Activated naive CD4-positive, alpha-beta T cell treated with anti-CD3 and anti-CD28 coated beads, Interleukin-2, amount 50 U/mL, for 16 hours (primary cell): ENCODE measurements at places on chromosomes 2 and 18.

GRCh38 chr2:32801741-32802140 is 145.0 kb upstream of the LTBP1 start:
- no peak for DNase-seq

- no peak for DNase-seq
Observed at GRCh38 chr2:7867867-7868266, 814.0 kb upstream of the ID2 start.

DNA sequence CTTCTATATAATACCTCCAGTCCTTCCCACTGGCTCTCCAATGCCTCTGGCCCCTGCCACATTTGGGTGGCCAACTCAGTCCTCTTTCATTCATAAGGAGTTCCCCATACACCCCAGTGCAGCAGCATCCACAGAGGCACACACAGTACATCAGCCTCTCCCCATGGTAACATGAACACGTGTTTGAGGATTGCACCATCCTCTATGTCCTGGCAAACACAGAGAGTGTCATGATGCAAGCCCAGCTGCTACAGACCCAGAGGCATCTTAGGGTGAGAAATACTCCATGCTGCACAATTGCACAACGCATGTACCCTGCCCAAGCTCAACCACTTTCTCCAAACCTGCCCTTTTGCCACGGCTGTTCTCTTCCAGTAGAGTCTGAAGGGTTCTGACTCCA is 11.5 kb downstream of the IGFBP5 start:
- no peak for DNase-seq

- DNase-seq = no peak
Observed at GRCh38 chr18:62033756-62034155, 140.9 kb upstream of the RNF152 start.

DNA sequence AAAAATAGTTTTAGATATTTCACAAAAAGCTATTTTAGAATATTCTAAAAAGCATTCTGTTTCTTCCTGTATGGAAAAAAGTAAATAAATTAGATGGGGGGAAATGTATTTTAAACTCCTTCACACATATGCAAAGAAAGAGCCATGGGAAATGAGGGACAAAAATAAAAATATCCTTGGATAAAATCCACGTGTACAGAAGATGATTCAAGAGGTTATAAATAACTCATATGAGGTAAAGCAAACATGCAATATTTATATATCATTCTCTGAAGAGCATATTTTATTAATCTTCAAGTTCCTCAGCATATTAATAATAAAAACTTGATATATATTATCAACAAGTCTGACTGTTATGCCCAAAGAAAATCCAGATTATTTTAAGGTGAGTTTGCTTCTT is 8.8 kb upstream of the GFPT1 start:
- DNase-seq = no peak

GRCh38 chr2:60552078-60552850 is 1.2 kb downstream of the BCL11A start:
- no peak for DNase-seq

DNA sequence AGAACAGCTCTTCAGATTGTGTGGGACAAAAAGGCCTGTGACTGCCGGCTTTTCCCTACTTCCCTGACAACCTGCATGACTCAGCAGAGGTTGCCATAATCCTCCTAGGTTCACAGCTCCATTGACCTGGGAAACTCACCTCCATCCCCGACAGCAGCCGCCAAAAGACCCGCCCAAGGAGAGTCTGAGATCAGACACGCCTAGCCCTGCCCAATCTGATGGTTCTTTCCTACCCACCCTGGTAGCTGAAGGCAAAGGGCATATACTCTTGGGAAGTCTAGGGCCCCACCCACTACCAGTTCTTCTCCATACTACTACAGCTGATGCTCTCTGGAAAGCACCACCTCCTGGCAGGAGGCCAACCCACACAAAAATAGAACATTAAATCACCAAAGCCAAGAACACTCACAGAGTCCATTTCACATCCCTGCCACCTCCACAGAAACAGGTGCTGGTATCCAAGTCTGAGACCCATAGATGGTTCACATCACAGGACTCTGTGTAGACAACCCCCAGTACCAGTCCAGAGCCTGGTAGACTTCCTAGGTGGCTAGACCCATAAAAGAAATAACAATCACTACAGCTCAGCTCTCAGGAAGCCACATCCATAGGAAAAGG is 140.6 kb downstream of the NETO1 start:
- DNase-seq = no peak

DNA sequence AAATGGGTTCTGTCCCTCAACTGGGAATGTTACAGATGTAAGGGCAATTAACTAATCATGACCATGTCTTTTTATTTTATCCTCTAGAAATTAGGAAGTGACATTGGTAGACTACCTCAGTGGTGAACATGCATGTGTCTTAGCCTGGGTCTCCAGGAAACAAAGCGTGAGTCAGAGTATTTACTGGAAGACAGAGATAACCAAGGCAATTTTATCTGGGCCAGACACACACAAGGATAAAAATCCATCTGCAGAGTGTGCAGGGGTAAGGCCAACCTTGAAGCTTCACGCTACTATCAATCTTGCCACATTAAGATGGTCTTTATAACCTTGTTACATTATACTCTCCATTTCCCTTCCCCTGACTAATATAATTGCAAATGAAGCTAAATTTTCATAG is 487.5 kb downstream of the SUCLG1 start:
- DNase-seq = no peak

- DNase-seq = no peak
Observed at GRCh38 chr2:238560234-238560633, 133.5 kb downstream of the ASB1 start.

GRCh38 chr2:8380026-8380425 is 301.8 kb upstream of the ID2 start:
- DNase-seq = no peak

DNA sequence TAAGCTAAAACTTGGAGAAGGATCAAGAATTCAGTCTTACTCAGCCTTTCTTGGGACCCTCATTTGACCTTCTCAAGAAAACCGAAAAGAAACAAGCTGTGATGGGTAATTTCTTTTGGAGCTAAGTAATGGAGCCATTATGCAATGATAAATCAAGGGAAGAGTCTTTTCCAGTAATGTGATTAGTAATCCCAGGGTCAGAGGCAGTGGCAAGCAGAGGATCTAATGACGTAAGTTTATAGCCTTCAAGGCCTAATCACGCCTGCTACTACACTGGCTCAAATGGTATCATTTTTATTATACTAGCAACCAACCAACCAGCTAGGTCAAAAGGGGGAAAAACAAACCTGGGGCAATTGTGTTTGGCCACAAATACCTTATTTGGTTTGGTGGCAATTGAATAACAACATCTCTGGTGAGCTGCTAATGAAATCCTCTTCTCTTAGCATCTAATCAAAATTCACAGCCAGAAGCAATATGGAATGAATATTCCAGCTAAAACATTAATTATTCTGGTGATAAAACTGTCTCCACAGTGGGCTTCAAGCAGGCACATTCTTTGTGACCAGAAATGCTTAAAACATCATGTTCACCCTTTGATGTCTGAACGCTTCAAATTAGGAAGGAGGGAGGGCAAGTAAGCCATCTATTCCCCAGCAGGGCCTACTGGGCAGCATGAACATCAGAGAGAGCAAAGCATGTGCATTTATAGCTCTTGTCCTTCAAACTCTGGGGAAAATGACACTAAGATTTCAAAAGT is 114.9 kb upstream of the SULT1C3 start:
- DNase-seq = no peak

- no peak for DNase-seq
Observed at GRCh38 chr2:215422676-215423075, 13.2 kb downstream of the FN1 start.

- DNase-seq = no peak
Observed at GRCh38 chr18:75358928-75359327, 68.6 kb downstream of the SMIM21 start.

DNA sequence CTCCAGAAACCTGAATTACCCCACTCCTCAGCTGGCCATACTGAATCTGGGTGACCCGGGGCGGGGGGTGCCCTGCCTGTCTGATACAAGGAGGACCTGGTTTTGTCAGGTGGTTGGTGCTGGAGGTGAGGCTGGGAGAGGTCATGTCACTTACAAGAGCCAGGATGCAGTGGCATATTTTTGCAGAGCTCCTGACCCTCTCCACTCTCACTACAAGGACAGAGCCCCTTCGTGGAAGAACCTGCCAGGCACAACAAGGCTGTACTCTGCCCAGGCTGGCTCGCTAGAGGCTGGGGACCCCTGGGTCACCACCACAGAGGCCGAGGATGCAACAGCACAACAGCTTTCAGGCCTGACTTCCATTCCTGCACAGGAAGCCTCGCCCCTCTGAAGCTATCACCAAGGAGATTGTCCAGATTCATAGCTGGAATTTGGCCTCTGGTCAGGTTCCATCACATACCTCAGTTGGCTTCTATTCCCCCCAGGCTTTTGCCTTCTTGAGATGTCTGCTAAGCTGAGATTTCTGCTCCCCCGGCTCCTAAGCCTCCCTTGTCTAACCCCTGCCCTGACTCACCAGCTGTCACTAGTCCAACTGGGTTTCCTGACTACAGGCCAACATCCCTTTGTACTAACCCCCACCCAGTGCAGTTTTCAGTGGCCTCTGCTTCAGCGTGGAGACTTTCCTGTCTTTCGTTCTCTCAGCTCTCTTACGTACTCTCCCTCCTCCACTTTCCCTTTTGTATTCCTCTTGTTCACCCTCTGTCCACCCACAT is 132.5 kb upstream of the EPAS1 start:
- no peak for DNase-seq

GRCh38 chr2:108460345-108461037 is 11.5 kb downstream of the GCC2 start:
- DNase-seq = no peak

GRCh38 chr2:17813010-17813741 is 3.1 kb upstream of the MSGN1 start:
- DNase-seq = no peak

DNA sequence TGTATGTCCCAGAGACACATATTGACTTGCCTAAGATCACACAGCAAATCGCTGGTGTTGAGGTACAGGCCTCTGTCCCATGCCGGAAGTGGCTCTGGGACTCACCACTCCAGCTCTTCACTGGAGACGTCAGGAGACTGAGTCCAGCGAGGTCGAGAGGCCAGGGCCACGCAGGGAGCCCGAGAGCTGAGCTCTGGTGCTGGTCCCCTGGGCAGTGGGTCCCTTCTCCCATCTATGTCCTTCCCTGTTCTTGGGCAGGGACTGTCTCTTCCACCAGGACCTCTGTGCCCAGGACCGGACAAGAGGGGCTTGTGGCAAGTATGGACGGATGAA is 62.4 kb upstream of the TWIST2 start:
- no peak for DNase-seq

DNA sequence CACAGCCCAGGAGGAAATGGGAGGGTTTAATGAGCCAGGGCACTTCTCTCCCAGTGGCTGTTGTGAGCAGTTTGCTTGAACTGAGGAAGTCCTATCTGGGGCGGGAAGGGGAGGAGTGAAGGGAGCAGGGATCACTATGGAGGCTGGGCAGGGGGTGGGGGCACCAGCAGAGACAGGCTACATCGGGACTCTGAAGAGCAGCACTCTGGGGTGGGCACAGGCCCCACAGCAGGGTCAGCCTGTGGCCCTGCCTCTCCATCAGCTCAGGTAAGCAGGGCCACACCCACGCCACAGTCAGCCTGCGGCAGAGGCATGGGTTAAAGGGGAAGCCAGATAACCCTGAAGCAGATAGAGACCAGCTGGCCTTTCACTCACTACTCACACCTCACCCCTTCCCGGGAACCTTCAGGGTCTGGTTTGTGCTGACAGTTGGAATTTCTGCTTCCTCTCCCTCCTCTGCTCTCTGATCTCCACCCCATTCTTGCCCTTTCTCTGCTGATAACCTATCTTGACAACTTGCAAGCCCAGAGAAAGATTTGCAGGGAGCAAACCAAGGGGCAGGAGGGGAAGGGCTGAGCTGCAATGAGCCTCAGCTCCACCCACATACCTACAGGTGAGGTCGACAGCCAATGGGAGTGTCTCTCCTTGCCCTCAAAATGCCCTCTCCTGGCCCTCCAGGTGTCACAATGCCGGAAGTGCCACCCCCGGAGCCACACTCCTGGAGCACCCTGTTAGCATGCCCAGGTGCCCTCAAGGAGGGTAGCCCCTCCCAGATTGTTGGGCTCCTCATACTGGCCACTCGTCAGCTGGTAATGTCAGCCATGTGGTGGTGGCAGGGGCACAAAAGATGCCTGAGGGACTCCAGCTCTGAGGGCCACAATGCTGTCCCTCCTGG is 3.7 kb downstream of the SIGLEC15 start:
- no peak for DNase-seq

DNA sequence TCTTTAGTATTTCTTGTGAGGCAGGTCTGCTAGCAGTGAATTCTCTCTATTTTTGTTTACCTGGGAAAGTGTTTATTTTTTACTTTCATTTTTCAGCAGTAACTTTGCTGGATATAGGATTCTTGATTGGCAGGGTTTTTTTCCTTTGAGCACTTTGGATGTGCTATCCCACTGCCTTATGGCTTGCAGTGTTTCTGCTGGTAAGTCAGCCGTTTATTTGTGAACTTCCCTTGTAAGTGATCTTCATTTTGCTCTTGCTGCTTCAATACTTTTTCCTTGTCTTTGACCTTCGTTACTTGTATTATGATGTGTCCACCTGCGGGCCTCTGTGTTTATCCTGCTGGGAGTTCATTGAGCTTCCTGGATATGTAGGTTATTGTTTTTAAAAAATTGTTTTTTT is 54.7 kb downstream of the SLC66A2 start:
- DNase-seq = no peak

DNA sequence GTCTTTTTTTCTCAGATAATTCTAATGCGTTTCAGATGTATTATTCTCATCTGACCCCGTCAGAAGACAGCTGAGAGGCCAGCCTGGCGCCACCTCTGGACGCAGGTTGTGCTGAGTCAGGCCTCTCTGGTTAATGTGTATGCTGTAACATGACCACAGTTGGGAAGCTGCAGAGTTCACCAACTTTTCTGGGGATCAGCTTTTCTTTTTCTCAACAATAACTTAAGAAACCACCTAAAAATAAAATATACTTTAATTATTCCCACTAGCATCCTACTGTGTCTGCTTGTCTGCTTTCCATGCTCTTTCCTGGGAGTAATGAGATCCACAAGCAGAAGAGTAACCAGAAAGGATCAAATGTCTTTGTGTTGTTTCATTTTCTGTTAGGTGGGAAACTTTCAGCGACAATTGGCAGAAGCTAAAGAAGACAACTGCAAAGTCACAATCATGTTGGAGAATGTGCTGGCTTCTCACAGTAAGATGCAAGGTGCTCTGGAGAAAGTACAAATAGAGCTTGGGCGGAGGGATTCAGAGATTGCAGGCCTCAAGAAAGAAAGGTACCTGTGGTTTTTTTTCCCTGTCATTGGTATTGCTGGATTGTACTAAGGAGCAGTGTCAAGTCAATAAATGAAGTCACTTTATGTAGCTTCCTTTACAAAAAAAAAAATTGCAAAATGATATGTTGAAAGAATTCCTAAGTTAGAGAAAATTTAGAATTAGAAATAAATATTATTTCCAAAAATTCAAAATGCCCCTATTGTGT is 79.8 kb downstream of the CCDC150 start:
- DNase-seq = no peak

- no peak for DNase-seq
Observed at GRCh38 chr2:168460571-168460970, 4.5 kb downstream of the CERS6 start.

- DNase-seq = no peak
Observed at GRCh38 chr2:126846241-126846640, 52.4 kb upstream of the TEX51 start.
